Activated CD4-positive, alpha-beta T cell treated with anti-CD3 and anti-CD28 coated beads, Interleukin-2, amount 50 U/mL, for 4 hours (primary cell): ENCODE measurements at places on chromosomes 5 and 9.

GRCh38 chr5:14776602-14777001 is 95.0 kb downstream of the ANKH start:
- DNase-seq, result no peak

DNA sequence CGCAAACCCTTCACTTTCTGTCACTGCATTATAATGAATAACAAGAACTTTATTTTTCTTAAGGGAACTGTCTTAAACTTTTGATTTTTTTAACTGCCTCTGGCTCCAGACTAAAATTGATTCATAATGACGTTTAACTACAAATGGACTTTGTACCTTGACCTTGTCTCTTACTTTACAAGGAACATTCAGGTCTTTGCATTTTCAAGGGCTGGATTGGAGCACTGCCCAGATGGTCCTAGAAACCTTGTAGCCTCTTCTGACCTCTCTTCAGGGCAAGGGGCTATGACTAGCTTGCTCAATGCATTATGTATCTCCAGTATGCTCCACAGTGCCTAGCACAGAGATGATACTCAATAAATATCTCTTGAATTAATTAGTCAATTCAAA is 612.6 kb upstream of the CLINT1 start:
- DNase-seq, result no peak

DNA sequence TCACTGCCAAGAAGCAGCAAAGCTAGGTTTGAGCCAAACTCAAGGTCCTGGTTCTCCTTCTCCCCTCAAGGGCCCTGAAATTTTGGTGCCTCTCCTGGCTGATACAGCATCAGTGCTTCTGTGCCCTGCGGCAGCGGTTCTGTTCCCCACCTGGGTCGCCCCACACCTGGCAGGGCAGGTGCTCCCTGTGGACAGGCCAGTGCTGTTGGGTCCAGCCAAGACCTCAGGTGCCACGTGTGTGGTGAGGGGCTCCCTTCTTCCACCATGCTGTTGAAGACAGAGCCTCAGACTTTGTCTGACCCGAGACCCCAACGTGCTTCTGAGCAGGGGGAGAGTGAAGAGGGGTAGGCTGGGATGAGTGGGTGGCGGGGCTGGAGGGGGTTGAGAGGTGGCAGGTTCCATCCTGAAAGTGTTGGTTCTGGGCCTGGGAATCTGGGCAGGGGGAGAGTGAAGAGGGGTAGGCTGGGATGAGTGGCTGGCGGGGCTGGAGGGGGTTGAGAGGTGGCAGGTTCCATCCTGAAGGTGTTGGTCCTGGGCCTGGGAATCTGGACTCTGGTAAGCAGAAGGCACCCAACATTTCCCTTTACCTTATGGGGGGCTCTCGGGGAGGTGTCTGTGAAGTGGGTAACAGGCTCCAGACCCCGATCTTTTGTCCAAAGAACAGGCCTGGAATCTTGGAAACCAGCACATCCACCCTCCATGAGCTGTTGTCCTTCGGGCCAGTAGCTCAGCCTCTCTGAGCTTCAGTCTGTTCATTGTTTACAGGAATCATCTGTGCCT is 2.3 kb downstream of the PLEKHG4B start:
- no peak for DNase-seq

DNA sequence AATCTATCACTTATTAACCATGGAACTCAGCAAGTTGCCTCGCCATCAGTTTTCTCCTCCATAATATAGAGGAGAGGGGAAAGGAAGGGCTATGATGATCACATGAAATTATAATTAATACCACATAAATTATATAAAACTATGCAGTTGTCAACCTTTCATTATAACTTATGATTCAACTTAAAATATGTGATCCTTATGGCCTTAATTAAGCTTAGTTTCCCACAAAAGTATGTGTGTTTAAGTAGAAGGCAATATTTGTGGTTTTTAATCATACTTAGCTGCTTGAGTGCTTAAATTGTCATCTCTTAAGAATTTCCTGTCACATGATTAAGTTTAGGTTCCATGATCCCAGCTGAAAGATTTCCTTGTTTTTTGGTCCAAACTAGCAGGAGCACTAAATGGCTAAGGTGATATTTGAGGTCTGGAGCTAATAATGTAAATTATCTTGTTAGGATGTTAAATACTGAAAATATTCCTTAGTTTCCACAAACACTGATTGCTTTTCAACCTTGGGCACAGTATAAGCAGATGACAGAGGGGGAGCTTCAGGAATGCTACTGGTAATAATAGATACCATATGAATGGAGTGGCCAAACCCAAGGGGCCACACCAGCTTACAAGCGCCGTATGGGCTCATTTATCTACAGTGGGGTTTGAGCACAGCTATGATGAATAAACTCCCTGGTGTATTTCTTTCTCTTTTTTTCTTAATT is 26.4 kb upstream of the F2R start:
- DNase-seq, result no peak

- DNase-seq, result no peak
Measured at GRCh38 chr5:116964438-116964837, 389.8 kb upstream of the SEMA6A start.

DNA sequence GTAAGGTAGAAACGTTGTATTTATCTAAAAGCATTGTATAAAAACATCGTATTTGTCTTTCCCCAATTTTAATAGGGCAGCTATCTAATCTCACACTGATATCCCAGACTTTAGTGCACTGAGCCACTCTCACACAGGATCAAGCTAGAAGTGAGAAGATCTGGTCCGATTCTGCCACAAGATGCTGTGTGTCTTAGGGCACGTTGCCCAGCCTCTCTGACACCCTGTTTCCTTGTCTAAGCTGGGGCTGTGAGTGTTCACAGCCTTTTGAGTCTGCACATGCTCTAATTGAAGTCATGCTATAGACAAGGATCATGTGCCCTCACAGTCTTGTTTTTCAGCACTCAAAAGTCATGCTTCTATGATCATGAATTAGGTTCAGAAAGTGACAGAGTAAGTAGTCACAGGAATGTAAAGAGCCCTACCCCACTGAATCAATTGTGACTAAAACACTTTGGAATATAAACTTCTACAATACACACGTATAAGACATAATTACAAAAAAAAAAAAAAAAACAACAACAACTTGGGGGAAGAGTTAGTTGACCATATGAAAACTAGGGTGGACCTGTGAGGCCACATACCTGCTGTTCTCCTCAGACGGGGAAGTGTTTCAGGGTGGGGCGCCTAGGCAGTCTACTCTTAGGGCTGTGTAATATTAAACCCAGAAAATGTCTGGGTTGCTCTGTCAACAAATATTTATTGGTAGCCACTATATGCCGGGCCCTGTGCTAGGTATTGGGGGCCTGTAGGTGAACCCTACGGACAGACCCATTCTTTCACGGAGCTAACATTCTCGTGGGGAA is 893 bp upstream of the ABLIM3 start:
- DNase-seq, result no peak

DNA sequence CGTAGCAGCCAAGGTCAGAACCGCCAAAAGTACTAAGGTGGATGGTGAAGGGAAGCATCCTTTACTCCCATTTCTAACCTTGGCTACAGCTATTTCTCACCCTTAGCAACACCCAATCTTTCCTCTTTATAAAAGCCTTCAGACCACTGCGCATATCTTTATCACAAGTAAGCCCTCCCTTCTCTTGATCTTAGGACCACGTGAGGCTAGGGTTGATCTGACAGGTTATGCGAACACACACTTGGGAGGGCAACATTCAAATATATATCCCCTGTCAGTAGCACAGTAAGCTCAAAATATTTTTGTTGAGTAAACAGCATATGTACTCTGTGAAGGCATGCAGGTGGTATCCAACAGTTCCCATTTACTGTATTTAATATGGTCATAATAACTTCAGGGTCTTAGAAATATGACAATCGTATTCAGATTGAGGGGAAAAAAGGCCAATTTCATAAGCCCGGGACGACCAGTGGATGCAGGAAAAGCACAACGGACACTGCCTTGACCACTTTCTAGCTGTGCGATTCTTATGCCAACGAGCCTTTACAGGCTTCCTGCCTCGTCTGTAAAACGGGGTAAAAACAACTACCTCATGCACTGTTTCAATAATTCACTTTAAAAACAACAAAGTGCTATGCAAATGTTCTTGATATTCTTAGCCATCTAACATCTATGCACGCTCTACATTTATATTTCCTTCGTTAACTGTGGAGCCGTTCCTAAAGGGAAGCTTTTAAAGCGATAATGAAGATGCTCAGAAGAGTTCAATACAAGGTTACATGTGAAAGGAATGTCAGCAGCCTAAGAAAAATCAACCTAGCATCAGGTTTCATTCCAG is 1.3 kb downstream of the ARSB start:
- no peak for DNase-seq

GRCh38 chr9:20137425-20137824 is 348.6 kb upstream of the SLC24A2 start:
- DNase-seq, result no peak

DNA sequence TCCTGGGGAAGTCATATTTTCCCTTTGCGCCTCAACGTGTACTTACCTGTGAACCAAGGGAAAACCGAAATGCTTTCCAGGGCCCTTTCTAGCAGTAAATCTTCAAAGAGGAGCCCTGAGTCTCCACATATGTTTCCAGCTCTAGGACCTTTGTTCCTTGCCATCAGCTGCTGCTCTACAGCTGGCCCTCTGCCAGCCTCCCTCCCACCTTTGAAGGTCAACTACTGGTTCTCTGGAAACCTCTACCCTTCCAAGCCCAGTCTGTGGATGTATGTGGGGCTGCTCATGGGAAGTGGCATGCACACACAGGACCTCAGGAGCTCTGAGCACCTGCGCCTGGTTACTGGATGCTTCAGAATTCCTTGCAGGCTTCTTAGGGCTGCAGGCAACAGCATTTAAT is 117.2 kb downstream of the PSD2 start:
- DNase-seq, result no peak

GRCh38 chr9:31137176-31138160 is 1247.0 kb upstream of the ACO1 start:
- DNase-seq, result no peak

- no peak for DNase-seq
Measured at GRCh38 chr5:150789450-150789849, 10.9 kb downstream of the SMIM3 start.

GRCh38 chr9:33638391-33638915 is 114.4 kb downstream of the ANKRD18B start:
- DNase-seq, result no peak

GRCh38 chr5:167982-168660 is 23.2 kb upstream of the LRRC14B start:
- no peak for DNase-seq

DNA sequence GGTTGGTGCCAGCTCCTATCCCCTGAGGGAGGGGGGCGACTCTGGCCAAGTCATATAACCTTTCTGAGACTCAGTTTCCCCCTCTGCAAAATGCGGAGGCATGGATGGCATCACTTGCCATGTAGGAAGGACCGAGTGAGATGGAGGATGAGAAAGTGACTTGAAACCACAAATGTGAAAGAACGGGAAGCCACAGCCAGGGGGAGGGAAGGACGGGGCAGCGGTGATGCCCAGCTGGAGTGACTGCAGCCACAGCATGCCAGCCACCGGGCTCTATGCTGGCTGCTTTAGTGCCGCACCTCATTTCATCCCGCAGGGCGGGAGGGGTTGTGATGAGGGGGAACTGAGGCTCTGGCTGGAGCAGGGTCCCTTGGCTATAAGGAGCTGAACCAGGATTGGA is 74.5 kb downstream of the HMCN2 start:
- DNase-seq, result no peak

DNA sequence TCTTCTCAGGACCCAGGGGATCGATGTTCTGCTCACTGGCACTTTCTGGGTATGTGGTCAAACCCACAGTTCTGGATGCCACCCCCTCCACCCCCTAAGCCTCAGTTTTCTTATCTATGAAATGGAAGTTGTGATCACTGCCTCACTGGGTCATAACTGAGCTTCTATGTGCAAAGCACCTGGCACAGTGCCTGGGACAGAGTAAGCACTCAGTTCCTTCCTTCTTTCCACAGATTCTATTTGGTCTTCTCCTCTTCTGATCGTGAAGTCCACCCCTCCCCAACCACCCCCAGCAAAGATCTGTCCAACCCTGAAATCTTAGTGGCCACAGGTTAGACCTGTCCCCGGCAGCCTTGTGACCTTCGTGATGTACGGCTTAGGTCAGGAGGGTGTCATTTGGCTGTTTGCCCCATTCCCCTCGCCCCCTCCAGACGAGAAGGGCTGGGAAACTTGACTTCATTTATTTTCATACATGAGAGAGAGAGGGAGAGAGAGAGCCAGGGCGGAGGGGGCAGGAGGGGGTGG is 181.4 kb downstream of the FGF18 start:
- DNase-seq, result no peak

DNA sequence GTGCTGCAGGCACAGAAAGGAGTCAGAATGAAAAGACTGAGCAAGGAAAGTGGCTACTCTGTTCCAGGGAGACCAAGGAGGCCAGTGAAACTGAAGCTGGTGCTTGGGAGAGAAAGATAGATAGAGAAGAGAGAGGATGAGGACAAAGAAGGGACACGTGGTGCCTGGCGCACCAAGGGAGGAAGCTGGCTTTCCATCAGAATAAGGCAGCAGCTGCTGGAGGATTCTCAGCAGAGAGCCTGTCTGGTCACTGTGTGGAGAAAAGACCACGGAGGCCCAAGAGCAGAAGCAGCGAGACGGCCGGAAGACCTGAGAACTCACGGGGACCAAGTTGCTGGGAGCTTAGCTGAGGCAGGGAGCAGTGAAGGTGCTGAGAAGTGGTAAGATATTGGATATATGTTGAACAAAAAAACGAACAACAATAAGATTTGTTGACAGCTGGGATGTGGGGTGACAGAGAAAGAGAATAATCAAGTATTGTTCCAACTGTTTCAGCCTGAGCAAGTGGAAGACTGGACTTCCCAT is 116.1 kb downstream of the SEMA5A start:
- DNase-seq, result no peak

DNA sequence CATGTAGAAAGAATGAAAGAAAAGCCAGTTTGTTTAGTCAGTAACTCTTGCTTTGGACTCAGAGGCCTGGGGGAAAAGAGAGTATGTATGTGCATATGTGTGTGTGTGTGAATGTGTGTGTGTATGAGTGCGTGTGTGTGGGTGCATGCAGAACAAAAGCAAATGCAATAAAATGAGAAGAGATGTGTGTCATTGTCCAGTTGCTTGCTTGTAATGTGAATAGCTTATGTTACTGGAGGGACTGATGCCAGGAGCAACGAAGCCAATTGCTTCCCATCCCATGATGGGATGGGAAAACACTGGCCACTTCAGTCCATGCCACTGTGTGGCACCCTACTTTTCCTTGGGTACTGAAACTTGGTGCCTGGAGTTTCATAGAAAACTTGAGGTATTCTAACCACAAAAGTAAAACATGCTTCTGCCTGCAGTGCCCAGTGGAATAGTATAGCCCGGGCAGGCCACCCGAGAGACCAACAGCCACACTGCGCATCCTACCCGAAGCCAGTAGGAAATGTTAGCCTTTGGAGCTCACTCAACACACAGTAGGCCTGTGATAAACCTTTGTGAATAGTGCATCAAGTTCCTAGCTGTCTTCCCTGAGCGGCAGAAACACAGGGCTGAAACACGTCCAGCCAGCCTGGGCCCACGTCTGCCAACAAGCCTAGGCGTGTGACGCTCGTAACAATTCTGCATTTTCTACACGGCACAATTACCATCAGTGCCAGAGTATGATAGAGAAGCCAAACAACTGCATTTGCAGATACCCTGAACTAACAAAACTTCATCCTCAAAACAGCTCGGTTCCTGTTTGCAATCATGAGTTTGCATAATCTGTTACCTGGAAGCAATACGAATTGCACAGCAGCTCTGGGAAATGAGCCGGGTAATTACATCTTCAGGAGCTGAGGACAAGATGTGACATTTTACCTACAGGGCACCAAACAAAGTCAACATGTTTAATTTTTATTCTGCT is 198.1 kb downstream of the SYK start:
- DNase-seq, result no peak
